Motor neuron (in vitro differentiated cells): ENCODE measurements at places on chromosomes 16 and 17. TPM values are rescaled to one million over a fixed set of nuclear protein-coding genes. Genes with fewer than 3 reads are reported as not detected.

KRT39 gene
- total RNA-seq, result not detected in 2 replicates

ZC3H18 gene
- total RNA-seq, result 27.9 and 29.9 TPM in 2 replicates

CTRB2 gene
- total RNA-seq, result 0.16 and 0.31 TPM in 2 replicates

DPEP3 gene
- 0.24 and 0.66 TPM in 2 replicates for total RNA-seq

CD300LB gene
- 0.27 and 0.31 TPM in 2 replicates for total RNA-seq

GSE1 gene
- total RNA-seq, result 11.8 and 13.0 TPM in 2 replicates

KCNH4 gene
- total RNA-seq, result 0.31 and 0.59 TPM in 2 replicates

CYGB gene
- total RNA-seq, result 5.9 and 7.6 TPM in 2 replicates

RND2 gene
- total RNA-seq, result 0.54 and 0.66 TPM in 2 replicates

TPSB2 gene
- total RNA-seq, result not detected in 2 replicates

CDH3 gene
- 2.9 and 4.6 TPM in 2 replicates for total RNA-seq
